Cortex of kidney (tissue), 1 donor: ENCODE measurements at places on chromosomes 3 and 15.

DNA sequence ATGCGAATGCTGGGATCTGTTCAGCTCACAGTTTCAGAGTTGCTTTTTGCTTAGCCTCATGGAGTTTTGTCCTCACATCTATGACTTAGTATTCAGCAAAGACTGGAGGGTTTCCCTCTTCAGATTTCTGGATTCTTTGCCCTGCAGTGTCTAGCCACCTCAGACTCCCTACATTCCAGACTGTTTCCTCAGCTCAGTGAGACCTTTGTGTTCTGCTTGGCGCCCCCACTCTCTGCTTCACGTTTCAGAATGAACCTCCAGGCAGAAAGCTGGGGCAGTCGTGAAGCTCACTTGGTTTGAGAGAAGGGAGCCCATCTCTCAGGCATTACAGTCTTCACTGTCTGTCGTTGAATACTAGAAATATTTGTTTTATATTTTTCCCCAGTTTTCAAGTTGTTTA, 118.1 kb downstream of the CACNA1D start:
- no peak for DNase-seq

GRCh38 chr3:166367947-166368533, 530.8 kb upstream of the BCHE start:
- no peak for DNase-seq

DNA sequence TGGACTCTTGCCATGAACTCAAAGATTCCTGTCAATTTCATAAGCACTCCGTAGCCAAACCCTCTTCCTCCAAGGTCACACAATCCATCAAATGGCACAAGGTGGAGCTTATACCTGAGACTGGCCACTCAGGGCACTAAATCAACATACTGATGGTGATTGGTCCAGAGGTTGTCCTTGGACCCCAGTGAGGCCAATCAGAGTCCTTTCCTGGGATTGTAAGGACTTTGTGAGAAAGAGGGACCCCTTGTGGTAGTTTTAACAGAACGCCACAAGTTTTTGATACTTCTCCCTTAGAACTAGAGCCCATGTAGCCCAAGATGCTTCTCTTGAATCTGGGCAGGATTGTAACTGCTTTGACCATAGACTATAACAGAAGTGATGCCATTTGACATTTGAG, 44.4 kb upstream of the LARS2 start:
- DNase-seq = no peak

DNA sequence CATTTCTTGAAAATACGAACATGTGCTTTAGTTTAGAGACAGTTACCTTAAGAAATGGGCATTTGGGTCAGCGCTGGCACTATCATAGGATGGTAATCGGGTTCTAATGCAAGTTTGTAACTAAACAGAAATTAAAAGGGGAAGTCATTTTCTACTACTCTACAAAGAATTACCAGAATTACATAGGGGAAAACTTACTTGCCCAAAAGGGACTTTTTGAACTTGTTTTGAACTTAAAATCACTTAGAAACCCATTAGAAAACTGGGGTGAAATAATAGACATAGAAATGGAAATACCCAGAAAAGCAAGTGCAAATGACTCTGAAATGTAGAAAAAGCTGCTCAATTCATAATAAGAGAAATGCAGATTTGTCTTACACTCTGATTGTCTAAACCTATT, 44.9 kb downstream of the SPATA16 start:
- no peak for DNase-seq

GRCh38 chr15:25717457-25718168, 145.5 kb downstream of the ATP10A start:
- no peak for DNase-seq

DNA sequence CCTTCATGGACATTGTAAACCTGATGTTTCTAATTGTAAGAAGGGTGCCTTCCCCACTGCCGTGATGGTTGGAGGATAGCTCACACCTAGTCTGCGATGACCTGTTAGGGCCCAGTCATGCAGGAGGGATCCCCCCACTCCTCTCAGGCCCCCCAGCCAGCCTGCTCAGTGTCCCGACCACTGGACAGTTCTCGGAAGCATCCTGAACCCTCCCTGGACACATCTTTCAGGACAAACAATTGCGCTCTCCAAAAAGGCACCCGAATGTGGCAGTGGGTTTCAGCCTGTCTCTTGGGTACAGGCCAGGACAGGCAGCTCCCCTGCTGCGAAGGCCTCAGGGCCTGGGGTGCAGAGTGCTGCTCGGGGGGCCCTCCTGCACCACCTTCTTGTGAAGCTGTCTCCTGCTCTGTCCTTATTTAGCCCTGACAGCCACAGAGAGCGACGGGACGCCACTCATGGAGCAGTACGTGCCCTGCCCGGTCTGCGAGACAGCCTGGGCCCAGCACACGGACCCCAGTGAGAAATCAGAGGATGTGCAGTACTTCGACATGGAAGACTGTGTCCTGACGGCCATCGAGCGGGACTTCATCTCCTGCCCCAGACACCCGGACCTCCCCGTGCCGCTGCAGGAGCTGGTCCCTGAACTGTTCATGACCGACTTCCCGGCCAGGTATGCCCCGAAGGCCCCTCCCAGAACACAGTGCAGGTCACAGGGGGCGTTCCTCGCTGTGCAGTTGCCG, 132.3 kb downstream of the LRRK1 start:
- DNase-seq = no peak

DNA sequence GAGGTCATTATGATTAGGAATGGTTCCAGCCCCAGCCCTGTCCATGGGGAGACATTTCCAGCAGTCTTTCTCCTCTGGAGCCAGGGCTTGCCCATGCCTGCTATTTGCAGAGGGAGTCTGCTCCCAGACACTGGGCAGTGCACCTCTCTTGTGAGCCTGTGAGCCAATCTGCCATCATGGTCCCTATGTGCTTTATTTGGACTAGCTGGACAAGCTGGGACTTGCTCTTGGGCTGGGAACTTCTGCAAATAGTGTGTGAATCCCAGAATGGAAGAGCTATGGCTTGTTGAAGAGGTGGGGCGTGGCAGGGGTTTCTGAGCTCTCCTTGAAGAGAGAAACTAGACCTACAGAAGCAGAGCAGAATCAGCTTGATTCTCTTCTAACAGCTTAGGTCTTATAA, 53.7 kb upstream of the KY start:
- DNase-seq = no peak

DNA sequence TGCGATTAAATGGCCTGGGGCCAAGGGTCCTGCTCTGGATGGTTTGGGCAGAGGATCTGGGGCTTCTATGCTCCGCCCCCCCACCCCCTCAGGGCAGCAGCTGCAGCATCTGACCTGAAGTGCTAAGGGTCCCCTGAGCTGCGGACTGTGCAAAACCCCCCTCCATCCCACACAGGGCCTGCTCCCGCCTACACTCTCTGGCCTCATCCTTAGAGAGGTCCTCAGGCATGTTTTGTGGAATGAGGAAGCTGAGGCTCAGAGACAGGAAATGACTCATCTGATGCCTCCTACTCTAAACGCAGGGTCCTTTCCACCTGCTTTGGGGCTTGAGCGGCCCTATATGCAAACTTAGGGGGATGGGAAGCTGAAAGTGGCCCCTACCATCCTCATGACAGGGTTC, 59.5 kb upstream of the CTSH start:
- no peak for DNase-seq

DNA sequence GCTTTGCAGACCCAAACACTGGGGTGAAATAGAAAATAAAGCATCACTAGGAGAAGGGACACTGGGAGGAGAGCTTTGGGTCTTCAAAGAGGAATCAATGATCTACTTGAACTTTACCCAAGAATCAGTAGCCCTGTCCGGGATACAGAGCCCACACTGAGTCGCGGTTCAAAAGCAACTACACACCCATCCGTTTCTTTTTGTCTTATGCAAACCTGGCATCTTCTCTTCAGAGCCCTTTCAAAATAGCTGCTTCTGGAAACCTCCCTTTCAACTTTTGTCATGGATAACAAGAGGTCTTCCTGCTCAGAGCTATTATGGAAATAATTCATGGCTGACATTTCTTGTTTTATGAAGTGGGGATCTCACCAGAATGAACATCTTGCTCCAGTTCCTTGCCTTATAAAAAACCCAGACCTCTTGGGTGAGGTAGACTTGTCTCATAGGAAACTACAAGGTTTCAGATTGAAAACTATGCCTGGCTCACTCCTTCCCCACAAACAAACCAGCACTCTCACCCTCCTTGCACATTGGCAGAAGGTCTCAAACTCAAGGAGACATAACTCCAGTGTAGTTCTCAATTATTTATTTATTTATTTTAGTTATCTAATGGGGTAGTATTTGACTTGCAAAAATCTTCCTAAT, 115.1 kb upstream of the ARHGEF3 start:
- DNase-seq = no peak

DNA sequence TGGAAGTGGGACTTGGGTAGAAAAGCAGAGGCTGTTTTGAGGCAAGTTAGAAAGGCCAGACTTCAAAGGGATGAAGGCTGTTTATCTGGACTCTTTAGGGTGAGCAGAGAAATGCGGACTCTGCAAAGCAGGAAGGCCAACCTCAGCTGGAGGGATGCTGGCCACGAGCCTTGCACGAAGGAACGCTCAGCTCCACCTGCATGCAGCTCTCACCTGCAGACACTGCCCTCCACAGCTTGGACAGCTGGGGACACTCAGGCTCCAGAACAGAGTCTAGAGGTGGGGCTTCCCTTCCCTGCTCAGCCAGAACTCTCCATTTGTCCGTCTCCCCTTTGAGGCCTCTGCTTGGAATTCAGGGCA, 229.7 kb downstream of the ADAMTS17 start:
- DNase-seq = no peak
